ENCODE measurements at places on chromosomes 13 and 19.

- no peak for DNase-seq
Measured at GRCh38 chr13:111115061-111115964, at the start of gene ARHGEF7. TSS of gene ARHGEF7 (plus strand) at chr13:111115310. CDS start at chr13:111115527, 217 bp downstream.

DNA sequence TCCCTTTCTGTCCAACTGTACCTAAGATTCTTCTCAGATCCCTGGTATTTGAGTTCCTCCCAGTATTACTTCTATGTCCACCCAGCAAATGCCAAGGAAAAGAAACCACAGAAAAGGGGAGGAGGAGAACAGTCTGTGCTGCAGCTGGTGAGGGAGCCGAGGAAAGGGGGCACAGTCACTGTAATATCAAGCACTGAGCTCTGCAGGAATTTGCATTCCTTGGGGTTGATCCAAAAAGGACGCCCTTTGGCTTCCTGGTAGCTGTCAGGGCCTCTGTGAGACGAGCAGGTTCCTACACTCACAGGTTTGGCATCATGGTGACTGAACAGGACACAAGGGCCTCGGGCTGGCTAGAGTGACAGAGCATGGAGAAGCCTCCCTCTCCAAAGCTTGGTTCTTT is 273.4 kb downstream of the NHLRC3 start:
- no peak for DNase-seq

DNA sequence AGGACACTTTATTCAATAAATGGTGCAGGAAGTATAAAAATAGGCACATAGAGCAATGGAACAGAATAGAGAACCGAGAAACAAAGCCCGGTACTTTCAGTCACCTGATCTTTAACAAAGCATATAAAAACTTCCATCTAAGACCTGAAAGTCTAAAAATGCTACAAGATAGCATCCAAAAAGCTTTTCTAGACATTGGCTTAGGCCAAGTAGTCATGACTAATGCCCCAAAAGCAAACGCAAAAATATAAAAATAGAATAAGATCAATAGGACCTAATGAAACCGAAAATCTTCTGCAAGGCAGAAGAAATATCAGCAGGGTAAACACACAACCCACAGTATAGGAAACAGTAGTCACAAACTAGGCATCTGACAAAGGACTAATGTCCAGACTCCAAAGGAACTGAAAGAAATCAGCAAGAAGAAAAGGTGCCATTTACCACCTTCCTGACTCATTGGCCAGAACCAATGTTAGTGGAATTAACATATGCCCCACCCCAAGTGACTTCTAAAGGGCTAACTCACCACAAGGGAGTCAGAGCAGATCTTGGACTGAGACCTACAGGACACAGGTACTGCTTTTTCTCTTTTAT is 40.8 kb upstream of the CEACAM21 start:
- no peak for DNase-seq

GRCh38 chr13:50378509-50379044 is 363.3 kb downstream of the KCNRG start:
- no peak for DNase-seq

DNA sequence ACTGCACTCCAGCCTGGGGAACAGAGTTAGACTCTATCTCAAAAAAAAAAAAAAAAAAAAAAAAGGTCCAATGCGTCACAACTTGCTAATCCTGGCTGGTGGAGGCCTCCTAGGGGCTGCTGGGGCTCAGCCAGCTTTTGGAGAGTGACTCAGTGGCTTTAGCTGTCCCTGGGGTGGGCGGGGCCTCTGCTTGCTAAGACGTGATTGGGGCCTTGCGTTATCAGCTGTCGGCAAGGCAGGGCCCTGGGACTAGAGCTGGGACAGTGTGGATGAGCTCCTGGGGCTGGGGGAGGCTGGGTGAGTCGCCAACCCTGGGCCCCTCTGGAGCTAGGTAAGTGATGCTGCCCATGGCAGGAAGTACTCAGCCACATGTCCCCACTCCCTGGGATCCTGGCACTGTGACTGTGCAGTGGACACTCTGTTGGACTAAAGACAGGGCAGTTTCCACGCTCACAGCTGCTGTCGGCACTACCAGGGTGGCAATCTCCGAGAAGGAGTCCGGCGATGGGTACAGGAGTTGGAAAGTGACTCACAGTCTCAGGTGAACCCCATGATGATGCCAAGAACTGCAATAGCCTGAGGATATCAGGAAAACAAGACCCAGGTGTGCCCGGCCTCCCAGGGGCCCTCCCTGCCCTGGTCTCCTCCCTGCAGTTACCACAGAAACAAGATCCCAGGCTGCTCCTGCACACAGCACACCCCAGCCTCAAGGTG is 32.2 kb downstream of the F2RL3 start:
- DNase-seq = no peak

GRCh38 chr19:5460748-5461147 is 5.5 kb downstream of the ZNRF4 start:
- DNase-seq = no peak

DNA sequence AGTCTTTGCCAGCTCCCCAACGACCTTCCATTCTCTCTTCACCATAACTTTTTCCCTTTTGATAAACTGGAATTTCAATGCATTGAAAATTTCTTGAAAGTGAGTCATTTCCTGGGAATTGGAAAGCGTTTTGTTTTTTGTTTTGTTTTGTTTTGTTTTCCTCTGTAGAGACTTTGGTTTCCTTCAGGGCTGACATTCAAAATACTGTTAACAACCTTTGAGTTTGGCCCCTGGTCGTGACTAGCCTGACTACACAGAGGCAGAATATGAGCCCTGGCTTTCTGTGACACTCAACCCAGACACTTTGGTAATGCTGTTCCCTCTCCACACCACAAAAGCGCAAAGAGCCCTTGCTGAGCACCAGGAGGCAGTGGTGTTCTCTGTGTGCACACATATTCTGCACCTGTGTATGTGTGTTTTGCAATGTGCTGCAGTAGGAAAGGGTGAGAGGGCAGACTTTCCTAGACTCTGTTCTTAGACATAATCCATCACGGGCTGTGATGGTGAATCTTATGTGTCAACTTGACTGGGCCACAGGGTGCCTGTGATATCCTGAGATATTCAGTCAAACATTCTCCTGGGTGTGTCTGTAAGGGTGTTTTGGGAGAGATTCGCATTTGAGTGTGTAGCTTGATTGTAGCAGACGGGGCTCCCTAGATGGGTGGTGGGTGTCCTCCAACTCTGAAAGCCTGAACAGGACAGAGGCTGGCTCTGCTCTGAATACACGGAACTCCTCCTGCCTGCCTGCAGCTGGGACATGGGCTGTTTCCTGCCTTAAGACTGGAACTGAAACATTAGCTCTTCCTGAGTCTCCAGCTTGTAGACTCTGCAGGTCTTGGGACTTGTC is 29.5 kb upstream of the ANKRD10 start:
- DNase-seq = peak; percentile 82

DNA sequence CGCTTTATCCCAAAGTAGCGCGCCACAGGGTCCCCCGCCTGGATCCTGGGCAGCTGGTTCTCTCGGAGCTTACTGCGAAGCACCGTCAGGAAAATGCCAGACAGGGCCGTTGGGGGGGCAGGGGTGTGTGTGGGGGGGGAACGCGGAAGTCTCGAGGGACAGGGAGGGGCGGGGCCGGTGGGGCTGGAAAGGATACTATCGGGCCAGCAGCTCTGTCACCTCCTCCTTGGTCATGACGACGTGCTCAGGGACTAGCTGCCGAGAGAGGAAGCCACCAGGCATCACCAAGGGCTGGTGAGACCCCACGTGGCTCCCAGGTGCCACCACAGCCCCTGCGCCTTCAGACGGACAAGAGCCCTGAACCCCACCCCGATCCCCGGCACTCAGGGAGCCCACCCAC is 5.3 kb downstream of the POLR2E start:
- DNase-seq = no peak

GRCh38 chr13:40987606-40988280 is 31.4 kb downstream of the ELF1 start:
- no peak for DNase-seq

GRCh38 chr13:98401934-98402333 is 175.0 kb downstream of the STK24 start:
- DNase-seq = no peak

- no peak for DNase-seq
Measured at GRCh38 chr13:80469853-80470381, 129.0 kb upstream of the SPRY2 start.

- DNase-seq = peak; percentile 88
Measured at GRCh38 chr19:47483800-47484690, at the start of gene KPTN. TSS of gene KPTN (minus strand) at chr19:47484219. CDS start at chr19:47484160, 59 bp downstream.

DNA sequence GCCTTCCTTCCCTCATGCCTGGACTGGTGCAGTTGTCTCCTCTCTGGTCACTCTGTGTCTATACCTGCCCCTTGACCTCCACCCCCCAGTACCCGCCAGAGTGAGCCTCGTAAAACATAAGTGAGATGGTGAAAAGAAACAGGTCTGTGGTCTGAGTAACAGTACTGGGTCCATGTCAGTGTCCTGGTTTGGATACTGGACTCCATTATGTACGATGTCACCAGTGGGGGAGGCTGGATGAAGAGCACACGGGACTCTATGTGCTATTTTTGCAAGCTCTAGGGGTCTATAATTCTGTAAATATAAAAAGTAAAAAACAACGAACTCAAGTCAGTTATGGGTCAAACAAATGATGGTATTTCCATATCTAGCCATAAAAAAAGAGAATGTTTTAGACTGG is 14.4 kb downstream of the MYBPC2 start:
- DNase-seq = no peak

DNA sequence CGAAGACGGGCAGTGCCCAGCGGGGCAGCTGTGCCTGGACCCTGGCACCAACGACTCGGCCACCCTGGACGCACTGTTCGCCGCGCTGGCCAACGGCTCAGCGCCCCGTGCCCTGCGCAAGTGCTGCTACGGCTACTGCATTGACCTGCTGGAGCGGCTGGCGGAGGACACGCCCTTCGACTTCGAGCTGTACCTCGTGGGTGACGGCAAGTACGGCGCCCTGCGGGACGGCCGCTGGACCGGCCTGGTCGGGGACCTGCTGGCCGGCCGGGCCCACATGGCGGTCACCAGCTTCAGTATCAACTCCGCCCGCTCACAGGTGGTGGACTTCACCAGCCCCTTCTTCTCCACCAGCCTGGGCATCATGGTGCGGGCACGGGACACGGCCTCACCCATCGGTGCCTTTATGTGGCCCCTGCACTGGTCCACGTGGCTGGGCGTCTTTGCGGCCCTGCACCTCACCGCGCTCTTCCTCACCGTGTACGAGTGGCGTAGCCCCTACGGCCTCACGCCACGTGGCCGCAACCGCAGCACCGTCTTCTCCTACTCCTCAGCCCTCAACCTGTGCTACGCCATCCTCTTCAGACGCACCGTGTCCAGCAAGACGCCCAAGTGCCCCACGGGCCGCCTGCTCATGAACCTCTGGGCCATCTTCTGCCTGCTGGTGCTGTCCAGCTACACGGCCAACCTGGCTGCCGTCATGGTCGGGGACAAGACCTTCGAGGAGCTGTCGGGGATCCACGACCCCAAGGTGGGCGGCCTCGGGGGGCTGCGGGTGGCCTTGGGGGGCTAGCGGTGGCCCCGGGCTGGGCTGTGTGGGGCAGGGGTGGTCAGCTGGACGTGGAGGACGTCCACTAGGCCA is 4.8 kb downstream of the GRIN3B start:
- DNase-seq = no peak

GRCh38 chr13:41608839-41609177 is 151.5 kb downstream of the RGCC start:
- DNase-seq = no peak

- no peak for DNase-seq
Measured at GRCh38 chr19:5447700-5448311, 7.4 kb upstream of the ZNRF4 start.

DNA sequence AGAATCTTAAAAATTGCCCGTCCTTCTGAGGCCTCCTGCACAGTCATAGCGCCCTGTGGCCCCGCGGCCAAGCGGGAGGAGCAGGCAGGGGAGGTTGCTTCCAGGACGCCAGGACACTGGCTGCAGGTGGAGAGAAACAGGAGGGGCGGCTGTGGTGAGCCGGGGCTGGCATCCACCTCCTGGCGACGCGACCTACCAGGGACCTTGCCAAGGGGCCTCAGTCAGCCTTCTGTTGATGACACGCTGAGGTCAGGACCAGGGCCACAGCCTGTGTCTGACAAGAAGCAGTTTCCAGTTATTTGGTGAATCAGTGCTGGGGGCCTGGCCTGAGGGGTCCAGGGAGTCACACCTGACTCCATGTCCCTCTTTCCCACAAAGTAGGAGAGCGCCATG is 13.3 kb upstream of the MKNK2 start:
- no peak for DNase-seq

DNA sequence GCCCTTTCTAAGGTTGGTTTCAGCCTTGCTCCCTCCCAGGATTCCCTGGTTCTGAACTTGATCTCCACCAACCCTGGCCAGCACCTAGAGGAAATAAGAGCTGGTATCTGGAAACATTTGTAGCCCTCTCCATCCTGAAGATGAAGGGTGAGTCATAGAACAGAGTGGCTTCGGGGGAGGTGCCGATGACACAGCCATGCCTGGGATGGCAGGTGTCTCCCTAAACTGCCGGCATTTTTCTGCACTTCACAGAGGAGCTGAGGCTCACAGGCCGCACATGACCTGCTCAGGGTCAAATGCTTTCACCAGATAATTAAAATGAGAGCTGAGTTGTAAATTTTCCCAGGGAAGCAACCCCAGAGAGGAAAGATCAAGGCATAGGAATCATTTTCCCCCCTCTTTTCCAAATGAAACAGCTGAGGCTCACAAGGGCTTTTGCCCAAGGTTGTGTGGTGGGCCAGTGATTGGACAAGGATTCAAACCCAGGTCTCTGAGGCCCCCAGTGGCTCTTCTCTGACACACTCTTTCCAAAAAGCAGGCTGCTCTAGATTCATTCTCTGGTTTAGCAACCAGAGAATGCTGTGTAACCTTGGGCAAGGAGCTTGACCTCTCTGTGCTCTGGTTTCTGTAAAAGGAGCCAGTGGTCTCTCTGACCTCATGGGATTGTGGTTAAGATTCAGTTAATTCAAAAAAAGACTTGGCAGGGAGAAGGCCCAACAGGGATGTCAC is 1.2 kb upstream of the SLC25A42 start:
- peak; percentile 27 for DNase-seq

- no peak for DNase-seq
Measured at GRCh38 chr19:46480415-46480814, 9.1 kb upstream of the PNMA8A start.

DNA sequence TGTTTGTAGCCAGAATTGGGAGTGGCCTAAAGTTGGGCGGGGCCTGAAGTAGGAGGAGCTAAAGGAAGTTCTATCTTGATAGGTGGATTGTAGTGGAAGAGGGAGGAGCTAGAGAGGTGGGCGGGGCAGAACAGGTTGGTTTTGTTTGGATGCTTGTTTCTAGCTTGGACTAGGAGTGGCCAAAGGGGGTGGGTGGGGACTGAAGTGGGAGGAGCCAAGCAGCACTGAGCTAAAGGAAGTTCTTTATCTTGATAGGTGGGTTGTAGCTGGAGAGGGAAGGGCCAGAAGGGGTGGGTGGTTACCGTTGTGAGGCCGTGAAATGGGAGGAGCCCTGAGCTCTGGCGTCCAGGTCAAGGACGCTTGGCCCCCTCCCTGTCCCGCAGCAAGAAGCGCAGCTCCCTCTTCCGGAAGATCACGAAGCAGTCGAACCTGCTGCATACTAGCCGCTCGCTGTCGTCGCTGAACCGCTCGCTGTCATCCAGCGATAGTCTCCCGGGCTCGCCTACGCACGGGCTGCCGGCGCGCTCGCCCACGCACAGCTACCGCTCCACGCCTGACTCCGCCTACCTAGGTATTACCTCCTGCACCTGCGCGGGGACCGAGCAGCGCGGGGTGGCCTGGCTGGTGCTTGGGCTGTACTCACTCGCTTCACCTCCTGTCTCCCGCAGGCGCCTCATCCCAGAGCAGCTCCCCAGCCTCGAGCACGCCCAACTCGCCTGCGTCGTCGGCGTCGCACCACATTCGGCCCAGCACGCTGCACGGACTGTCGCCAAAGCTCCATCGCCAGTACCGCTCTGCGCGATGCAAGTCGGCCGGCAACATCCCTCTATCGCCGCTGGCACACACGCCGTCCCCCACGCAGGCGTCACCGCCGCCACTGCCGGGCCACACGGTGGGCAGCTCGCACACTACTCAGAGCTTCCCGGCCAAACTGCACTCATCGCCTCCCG is 8.0 kb downstream of the DNASE2 start:
- DNase-seq = peak; percentile 19

All from SHP77 treated with DMSO at 0.1 percent for 48 hours (cell line).